ENCODE measurements at places on chromosomes 16 and 17.

DNA sequence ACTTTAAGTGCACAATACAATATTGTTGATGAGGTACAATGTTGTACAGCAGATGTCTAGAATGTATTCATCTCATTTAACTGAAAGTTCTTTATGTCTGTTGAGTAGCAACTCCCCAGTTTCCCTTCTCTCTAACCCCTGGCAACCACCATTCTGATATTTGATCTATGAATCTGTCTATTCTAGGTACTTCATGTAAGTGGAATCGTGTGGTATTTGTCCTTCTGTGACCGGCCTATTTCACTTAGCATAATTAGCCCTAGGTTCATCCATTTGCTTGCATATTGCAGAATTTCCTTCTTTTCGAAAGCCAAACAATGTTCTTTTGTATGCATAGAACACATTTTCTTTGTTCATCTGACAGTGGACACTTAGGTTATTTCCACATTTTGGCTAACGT is 10.8 kb downstream of the RGS9 start:
- no peak for DNase-seq

DNA sequence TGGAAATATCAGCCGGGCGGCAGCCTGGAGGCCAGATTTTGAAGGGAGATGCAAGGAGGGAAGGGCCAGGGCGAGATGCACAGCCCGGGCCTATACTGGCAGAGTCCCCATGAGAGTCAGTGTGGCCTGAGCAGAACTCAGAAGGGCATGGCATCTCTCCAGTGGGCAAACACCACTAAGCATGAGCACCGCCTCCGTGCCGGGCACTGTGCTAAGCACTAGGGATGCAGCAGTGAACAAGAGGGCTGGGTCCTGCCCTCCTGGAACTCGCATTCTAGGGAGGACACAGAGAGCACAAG is 33.5 kb downstream of the TK2 start:
- no peak for DNase-seq

DNA sequence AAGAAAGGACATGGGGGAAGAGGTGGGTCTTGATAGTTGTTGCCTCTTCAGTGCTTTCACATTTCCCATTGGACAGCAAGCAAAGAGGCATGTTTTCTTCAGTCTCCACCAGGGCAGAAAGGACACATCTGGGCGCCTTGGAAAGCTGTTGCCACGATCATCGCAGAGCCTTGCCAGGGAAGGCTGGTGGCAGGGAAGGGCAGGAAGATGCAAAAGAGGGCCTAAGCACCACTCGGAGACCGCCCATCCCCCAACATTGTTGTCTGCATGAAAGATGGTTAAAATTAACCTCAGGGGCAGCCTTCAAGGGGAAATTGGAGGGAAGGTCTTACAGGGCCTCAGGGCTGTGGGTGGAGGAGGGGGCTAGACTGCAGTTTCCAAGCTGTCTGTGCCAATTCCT is 114.2 kb downstream of the SOX9 start:
- no peak for DNase-seq

- peak; percentile 4 for DNase-seq
Measured at GRCh38 chr16:8572919-8573724, 17.2 kb downstream of the TMEM114 start.

DNA sequence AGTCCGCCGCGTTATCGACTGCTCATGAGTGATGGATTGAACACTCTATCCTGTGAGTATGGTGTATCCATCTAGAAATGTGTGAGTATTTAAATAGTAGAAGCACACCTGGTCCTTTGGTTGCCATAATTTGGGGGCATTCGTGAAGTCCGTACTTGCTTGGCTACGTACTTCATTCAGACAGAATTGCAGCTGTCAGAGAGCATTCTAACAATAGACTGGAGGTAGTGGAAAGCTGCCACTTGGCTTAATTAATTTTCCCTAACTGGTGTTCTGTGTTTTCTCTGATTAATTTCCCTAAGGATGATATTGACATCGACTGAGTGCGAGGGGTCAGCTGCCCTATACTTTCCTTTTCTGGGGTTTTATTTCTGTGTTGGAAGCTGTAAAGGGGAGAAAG is 14.1 kb downstream of the RPA1 start:
- no peak for DNase-seq

DNA sequence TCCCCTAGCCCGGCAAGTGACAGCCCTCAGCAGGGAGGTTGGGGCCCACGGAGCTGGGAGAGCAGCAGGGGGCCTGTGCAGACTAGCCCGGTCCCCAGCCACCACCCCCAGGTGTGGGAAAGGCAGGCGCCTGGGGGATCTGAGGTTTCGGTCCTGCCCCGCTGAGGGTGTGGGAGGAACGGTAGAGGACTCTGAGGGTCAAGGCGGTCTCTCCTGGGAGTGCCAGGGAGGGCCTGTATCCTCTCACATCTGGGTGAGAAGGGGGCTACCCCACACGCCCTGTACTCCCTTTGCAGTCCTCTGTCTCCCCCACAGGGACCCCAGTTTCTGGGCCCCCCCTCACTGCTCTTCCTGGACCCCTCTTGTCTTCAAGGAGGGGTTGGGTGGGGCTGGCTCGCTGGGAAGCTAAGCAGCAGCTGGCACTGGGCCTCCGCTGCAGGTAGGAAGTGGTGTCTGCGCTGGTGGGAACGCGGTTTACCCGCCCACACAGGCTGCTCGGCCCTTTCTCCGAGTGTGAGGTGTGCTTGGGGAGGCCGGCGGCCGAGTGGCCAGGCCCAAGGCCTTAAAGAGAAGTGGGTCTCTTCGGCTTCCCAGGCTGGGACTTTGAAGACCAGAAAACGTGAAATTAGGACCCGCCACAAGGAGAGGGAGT is 15.4 kb downstream of the CD7 start:
- DNase-seq = no peak

GRCh38 chr17:45693792-45694191 is 90.3 kb upstream of the CRHR1 start:
- DNase-seq = no peak

DNA sequence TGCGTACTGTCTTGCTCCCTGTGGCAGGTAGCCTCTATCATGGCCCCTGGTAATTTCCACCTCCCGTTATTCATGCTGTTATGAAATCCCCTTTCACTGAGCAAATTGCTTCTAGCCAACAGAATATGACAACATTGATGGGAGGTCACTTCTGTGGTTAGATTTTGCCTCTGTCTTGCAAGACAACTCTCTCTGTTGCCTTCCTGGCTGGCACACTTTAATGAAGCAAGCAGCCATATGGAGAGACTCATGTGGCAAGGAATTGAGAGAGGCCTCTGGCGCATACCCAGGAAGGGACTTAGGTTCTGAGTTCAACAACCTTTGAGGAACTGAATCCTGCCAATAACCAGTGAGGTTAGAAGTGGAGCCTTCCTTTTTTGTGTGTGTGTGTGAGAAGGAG is 51.8 kb upstream of the GPRC5B start:
- DNase-seq = no peak

DNA sequence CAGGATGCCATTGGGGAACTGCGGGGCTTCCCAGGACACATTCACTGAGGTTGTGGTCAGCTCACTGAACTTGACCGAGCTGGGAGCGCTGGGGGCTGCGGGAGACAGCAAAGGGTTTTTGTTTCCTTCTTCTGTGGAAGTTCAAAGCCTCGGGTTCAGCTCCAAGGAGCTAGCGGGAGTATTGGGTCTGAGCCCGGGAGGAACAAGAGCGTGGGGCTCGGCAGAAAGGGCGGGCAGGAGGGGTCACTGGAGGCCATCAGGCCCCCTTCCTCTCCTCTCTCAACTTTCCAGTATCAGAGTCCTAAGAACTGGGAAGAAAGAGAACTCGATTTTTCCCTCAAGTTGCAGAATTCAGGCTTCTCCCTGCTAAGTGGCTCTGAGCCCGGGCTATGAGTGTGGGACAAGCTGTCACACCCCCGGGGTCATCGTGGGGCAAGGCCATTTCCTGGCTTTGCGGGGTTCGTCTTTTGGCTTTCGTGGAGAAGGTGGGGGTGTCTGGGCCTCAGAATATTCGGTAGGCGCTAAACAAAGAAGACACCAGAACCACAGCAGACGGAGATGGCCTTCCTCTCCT is 53.6 kb upstream of the CDC42EP4 start:
- DNase-seq = no peak

- DNase-seq = no peak
Measured at GRCh38 chr16:8775359-8775758, 22.1 kb downstream of the TMEM186 start.

GRCh38 chr16:13805951-13806350 is 114.0 kb upstream of the ERCC4 start:
- DNase-seq = no peak

DNA sequence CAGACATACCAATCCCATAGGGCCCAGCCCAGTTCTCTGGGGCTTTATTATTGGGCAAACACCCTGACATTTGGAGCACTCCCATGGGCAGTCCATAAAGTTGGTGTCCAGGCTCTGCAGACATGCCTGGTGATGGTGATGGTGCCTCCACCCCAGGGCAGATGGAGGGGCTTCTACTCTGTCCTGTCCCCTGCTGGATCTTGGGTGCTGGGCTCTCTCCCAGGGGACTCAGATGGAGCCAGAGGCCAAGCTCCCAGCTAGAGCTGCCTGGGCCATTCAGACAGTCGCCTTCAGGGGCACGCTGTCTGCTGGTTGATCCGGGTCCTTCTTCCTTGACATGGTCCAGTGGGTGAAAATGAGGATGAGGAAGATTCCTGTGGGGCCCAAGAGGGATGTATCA is 10.6 kb downstream of the CDH16 start:
- DNase-seq = no peak

- DNase-seq = no peak
Measured at GRCh38 chr16:10039220-10040096, 142.8 kb downstream of the GRIN2A start.

DNA sequence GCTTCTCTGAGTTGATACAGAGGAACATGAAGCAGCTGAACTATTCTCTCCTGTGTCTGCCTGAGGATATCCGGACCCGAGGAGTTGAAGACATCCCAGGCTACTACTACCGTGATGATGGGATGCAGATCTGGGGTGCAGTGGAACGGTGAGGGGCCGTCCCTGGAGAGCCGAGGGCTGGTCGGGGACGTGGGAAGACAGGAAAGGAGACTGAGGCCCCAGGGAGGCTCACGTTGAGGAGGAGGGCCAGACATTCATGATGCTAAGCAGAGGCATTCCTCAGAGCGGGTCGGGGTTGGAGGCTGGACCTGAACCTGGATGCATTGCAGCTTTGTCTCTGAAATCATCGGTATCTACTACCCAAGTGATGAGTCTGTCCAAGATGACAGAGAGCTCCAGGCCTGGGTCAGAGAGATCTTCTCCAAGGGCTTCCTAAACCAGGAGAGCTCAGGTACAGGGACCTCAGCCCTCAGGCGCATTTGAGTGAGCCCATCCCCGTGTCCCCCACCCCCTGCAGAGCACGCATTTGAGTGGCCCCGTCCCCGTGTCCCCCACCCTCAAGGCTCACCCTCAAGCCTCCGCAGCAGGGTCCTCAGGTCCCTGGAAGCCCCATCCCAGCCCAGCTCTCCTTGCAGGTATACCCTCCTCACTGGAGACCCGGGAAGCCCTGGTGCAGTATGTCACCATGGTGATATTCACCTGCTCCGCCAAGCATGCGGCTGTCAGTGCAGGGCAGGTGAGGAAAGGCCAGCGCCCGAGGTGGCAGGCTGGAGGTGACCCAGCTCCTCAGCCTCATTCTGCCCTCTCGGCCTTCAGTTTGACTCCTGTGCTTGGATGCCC is 8.3 kb downstream of the ALOX15B start:
- DNase-seq = no peak

- DNase-seq = no peak
Measured at GRCh38 chr17:78449983-78450595, 71.6 kb downstream of the PGS1 start.

GRCh38 chr16:8241408-8241807 is 348.9 kb downstream of the TMEM114 start:
- DNase-seq = no peak

DNA sequence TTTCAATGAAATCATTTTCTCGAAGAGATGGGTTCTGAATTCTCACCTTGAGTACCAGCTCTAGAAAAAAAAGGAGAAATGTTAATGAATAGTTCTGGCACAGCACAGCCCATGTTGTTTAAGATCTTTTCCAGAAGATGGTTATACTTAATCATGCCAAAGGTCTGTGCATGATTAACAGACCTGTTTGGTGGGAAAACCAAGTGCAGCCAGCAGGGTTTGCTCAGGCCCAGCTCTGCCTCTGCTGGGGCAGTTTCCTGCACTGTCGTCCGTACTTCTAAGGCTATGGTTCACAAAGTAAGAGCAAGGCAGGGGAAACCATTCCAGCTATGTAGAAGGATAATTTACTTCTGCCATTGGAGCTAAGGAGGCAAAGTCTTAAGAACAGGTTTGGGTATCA is 10.7 kb downstream of the ANKRD40 start:
- no peak for DNase-seq

GRCh38 chr16:4859190-4859899 is 12.1 kb downstream of the UBN1 start:
- no peak for DNase-seq

GRCh38 chr16:89216315-89217137 is 977 bp upstream of the ZNF778 start:
- DNase-seq = peak; percentile 52

DNA sequence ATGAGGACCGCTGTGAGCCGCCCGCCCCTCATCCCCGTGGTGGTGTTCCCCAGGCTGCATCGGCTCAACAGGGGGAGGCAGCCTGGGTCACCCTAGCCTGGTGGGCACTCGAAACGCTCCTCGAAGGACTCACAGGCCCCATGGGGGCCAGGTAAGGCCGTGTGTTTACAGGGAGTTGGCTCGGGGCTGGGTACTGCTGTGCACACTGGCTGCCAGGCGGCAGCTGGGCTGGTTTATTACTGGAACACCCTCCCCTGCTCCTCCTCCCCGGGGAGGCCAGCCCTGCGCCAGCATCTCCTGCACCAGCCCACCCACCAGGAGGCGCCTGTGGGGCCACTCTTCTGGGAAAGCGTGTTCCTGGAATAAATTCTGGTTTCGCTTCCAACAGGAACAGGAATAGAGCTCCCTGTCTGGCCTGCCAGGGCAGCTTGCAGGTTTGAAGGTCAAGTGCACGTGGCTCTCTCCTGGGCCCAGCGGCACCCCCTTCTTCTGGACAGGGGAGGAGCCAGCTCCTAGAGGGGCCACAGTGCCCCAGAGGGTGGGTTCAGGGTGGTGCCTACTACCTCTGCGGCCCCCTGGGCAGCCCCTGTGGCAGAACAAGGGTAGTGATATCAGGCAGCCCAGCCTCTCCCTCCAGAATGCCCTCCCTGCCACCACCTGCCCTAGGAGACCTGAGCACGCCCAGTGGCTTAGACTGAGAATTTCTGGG is 11.3 kb downstream of the MCRIP1 start:
- peak; percentile 38 for DNase-seq

- peak; percentile 21 for DNase-seq
Measured at GRCh38 chr16:74813109-74813641, 38.6 kb upstream of the FA2H start.

GRCh38 chr16:67236563-67237395 is 9.8 kb downstream of the TMEM208 start:
- no peak for DNase-seq

- DNase-seq = no peak
Measured at GRCh38 chr17:64400642-64401041, 10.0 kb upstream of the PECAM1 start.

GRCh38 chr16:57774705-57775285 is 27.5 kb downstream of the KIFC3 start:
- DNase-seq = no peak

- no peak for DNase-seq
Measured at GRCh38 chr17:14061666-14062560, 7.4 kb upstream of the COX10 start.

All from GM04504 (cell line).